ENCODE measurements at places on chromosomes 1 and 21. TPM values are rescaled to one million over a fixed set of nuclear protein-coding genes. Genes with fewer than 3 reads are reported as not detected.

The TRABD2B gene
- total RNA-seq, result 0.52 TPM

The ACOT11 gene
- total RNA-seq, result 4.7 TPM

The YOD1 gene
- total RNA-seq, result 13.0 TPM

The LAD1 gene
- total RNA-seq, result 3.1 TPM

The S1PR1 gene
- 21.9 TPM for total RNA-seq

The ADAMTS1 gene
- 32.4 TPM for total RNA-seq

The CHD5 gene
- not detected for total RNA-seq

The RER1 gene
- 35.5 TPM for total RNA-seq

The GJA5 gene
- total RNA-seq, result 13.0 TPM

The ESPN gene
- total RNA-seq, result 0.52 TPM

The MIXL1 gene
- total RNA-seq, result not detected

The PRKAB2 gene
- total RNA-seq, result 13.6 TPM

The FAM163A gene
- total RNA-seq, result under 0.01 TPM

The DIO1 gene
- not detected for total RNA-seq

The KCNT2 gene
- 8.9 TPM for total RNA-seq

The GPR157 gene
- 2.6 TPM for total RNA-seq

The SYT6 gene
- total RNA-seq, result under 0.01 TPM

The C1orf116 gene
- not detected for total RNA-seq

The CRYZL1 gene
- 35.5 TPM for total RNA-seq

The KRTAP7-1 gene
- total RNA-seq, result not detected

The FCRL3 gene
- total RNA-seq, result not detected

The CFHR5 gene
- total RNA-seq, result not detected

The SLC6A9 gene
- total RNA-seq, result 2.1 TPM

All from skeletal muscle tissue (tissue), 5 donors.